Activated naive CD4-positive, alpha-beta T cell treated with anti-CD3 and anti-CD28 coated beads, Interleukin-2, amount 10 ng/mL, durations not matched to agents 7 days and 5 days (primary cell): ENCODE measurements at places on chromosomes 1 and 21.

DNA sequence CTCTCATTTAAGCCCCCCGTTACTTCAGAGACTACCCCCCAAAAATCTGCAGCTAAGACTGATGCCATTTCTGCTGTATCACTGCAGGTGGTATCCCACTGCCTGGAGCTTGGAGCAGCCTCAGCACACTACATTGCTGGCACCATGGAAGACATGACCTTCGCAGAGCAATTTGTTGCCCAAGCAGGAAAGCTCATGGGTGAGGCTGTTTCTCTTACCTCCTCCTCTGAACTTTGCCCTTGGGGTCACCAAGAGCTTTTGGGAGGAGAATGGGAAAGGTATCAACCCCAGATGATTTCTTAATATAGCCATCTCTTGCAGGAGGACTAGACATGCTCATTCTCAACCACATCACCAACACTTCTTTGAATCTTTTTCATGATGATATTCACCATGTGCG lies 2.0 kb downstream of the HSD11B1 start:
- no peak for DNase-seq

DNA sequence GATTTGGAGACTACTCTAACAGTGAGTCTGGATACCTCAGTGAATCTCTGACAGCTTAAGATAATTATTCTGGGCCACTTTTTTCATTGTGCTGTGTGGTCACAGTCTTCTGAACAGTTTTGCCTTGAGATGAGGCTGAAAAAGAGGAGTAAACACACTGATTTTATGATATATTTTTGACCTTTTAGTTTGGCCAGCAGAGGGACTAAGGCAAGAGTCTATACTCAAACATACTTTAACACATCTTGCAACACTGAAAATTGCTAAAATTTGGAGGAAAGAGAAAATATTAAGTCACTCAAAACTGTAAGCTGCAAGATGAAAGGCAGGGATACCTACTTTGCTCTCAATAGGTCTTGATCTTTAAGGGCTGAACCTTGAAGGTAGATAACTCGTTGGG lies 182.7 kb downstream of the KCNT2 start:
- no peak for DNase-seq

GRCh38 chr21:40837456-40837855 lies 9.5 kb downstream of the DSCAM start:
- DNase-seq: no peak

DNA sequence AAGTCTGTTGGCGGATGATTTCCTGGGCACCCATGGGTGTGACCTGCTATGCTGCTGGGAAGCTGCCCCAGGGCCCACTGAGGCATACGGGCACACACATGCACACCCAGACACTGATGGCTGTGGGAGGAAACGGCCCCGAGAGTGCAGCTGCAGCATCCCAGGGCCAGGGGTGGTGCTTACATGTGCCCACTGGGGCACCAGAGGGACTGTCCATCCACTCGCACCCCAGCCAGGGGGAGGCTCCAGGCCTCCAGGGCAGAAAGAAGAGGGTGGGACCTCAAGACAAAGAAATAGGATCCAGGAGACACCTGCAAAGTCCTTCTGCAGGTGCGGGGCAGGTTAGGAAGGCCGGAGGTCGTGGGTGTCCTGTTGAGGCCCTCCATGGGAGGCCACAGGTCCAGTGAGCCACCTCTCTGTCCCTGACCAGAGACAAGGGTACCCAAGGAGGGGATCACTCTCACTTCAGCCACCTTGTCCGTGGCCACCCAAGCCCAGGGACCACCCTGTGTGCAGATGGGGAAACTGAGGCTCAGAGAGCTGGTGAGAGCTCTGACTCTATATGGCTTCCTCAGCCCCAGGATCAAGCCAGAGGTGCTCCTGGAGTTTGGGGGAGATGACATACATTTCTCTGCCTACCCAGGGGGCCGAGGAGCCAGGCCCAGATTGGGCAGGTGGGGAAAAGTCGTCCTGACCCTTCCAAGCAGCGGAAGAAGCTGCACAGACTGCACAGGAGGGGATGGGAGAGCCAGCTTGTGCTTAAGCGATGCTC lies 57.1 kb downstream of the WNT9A start:
- DNase-seq: peak; percentile 16

DNA sequence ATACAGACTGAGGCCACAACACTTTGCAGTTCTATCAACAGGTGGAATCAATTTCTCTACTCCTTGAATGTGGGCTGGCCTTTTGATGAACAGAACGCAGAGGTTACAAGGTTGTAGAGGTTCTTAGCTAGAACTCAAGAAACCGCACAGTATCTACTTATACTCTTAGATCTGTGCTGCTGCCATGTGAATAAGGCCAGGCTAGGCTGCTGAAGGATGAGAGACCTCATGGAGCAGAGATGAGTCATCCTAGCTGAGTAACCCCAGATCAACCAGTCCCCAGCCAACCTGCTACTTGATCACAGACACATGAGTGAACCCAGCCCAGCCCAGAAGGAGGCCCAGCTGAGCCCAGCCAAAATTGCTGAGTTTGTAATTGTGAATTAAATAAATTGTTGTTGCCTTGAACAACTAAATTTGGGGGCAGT lies 35.3 kb upstream of the BCAR3 start:
- peak; percentile 36 for DNase-seq

DNA sequence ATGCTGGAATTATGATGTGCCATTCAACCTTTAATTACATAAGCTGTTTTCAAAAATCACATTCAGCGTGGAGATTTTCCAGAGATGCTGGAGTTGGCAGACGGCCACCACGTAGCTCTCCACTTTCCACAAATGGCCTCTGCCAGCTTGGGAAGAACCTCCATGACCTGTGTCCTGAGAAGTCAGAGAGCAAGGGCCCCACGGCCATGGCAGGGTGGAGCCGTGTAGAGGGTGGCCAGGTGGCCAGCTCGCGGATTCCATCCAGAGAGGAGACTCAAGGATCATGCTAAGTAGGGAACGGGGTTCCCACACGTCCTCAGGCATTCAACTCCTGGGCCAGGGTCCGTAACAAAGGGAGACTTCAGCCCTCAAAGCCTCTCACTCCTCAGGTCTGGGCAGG lies 1.3 kb upstream of the GALE start:
- DNase-seq: no peak
